ENCODE measurements at places on chromosomes 3 and 15. TPM values are rescaled to one million over a fixed set of nuclear protein-coding genes. Genes with fewer than 3 reads are reported as not detected.

MON1A gene
- 6.1 TPM for total RNA-seq

CACNA2D2 gene
- 17.3 TPM for total RNA-seq

REC114 gene
- total RNA-seq: not detected

CLDN18 gene
- total RNA-seq: not detected

RYR3 gene
- total RNA-seq: 4.8 TPM

CADM2 gene
- 0.97 TPM for total RNA-seq

NEIL1 gene
- total RNA-seq: 149 TPM

PLOD2 gene
- total RNA-seq: 28.0 TPM

STX19 gene
- total RNA-seq: not detected

NME9 gene
- total RNA-seq: not detected

DNA sequence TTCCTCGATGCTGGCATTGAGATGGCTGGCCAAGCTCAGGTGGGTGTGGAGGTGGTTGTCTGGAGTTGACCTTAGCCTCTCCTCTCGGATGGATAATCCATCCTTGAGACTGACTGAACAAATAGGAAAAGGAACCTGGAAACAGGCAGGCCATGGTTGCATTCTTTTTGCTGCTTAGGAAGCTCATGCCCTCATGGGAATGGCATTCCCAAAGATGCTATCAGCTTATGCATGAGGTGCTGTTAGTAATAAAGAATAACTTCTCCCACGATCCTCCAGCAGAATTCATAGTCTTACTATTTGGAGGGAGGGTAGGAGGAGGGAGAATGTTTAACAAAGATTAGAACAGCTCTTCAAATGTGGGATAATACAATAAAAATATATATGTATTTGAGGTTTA, 303.0 kb upstream of the TPM1 start:
- DNase-seq: no peak

DNA sequence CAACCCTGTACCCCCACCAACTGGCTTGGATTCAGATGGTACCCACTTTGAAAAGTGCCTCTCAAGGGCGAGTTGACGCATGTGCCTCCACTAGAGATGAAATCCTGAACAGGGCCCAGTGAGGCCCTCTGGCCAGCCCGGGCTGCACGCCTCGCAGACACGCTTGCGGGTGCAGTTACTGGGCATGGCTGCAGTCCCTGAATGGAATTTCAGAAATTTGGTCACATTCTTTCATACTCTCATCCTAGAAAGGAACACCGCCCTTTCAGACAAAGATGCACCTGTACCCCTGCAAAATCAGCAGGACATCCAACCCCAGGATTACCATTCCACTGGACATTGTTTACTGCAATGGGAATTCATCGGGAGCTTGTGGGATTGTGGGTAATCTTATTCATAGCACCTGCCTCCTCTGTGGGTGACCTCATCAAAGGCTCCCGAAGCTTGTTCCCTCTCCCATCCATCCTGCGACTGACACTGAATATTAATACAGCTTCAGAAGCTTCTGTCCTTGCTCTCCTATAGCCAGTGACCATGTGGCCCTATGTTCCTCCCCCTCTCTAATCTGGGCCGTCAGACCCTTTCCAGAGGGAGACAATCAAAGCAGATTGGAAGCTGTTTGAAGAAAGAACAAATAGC, 42.5 kb upstream of the TPM1 start:
- no peak for DNase-seq

DNA sequence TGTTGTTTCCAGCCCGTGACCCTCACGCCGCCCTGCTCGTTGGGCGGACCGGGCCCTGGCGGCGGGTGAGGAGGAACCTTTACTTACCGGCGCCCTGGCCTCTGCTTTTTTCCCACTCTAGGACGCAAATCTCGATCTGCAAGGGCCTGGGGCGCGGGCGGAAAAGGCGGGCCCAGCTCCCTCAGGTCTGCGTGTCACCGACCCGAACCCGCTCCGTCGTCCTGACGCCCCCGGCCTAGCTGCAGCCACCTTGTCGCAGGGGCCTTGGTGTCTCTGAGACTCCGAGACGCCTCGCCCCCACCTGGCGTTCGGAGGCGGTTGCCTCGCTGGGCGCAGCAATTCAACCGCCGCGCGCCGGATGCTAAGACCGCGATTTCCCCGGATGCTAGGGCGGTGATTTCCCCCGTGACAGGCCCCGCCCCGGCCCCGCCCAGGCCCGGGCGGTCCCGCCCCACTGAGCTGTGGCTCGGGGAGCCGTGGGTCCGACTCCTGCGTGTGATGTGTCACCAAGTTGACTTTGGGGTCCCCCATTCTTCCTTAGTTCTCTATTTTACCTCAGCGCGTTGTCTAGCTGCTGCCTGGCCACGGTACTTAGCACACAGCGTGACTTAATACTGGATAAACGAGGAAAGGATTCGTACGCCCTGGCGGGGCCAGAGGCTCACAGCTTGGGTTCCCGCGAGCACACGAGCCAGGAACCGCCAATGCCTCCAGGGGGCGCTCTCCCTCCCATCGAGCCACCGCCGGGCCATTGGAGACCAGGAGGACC, at the start of gene RPL39L:
TSS of gene RPL39L (minus strand) at position 371 of the 769 bp plus-strand sequence. CDS start 18,196 bp downstream, outside the sequence.
- peak; percentile 85 for DNase-seq

DNA sequence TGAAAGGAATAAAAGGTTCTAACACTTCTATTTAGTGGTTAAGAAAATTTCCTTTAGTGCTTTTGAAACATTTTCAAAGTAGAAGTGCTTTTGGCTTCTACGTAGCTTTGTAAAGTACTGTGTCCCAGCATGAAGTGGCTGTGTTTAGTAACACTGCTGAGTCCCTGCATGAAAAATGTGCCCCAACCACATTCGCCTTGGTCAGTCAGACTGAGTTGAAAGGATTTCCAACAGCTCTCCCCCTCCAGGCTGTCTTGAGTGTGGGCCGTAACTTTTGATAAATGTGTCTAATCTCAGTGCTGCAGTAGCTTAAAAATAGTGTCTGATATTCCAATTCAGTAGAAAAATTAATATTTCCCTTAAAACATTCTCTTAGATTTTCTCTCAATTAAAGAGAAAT, 115.0 kb downstream of the NR1D2 start:
- no peak for DNase-seq

DNA sequence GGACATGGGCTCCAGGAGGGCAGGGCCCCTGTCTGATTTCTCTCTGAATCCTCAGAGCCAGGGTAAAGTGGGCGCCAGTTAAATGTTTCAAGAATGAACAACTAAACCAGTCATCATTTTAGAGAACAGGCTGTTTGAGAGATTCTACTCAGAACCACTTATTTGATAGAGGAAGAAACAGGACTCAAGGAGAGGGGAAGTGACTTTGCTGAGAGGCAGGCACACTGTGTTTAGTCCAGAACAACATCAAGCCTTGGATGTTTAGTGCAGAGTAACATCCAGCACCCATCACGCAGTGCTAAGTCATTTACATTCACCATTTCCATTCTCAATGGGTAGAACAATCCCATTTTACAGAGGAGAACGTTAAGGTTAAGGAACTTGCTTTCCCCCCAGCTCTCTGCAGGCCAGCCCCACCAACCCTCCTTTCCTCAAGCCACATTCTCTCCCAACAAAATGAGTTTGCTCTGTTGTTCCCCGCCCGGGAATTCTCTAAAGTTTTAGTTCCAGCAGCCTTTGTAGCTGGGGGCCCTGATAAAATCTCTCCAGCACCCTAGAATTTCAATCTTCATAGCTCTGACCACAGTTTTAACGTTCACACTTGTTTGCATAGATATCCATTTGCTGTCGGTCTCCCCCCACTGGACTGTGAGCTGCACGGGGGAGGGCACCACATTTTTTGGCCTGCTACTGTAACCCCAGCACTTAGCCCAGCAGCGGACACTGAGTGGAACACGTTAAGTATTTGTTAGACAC, 962 bp downstream of the NMNAT3 start:
- no peak for DNase-seq

DNA sequence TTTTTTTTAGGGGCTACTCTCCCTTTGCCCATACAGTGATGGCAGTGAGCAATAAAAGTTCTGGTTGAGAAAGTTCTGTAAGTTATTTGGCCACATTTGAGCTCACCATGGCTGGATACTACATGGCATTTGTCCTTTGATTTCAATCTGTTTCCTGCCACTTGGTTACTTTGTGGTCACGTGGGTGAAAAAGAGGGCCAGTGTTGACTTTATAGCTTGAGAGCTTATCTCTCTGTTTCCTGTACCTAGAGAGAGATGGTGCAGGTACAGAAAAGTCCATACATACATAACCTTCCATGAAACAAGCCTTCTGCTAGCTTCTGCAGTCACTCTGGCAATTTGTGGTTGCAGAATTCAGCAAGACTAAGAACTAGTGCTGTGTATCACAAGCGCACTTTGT, 23.4 kb upstream of the MECOM start:
- DNase-seq: no peak

- DNase-seq: no peak
Observed at GRCh38 chr15:68603216-68603595, 24.4 kb downstream of the CORO2B start.

- DNase-seq: no peak
Observed at GRCh38 chr3:178246004-178246403, 290.2 kb upstream of the KCNMB2 start.

DNA sequence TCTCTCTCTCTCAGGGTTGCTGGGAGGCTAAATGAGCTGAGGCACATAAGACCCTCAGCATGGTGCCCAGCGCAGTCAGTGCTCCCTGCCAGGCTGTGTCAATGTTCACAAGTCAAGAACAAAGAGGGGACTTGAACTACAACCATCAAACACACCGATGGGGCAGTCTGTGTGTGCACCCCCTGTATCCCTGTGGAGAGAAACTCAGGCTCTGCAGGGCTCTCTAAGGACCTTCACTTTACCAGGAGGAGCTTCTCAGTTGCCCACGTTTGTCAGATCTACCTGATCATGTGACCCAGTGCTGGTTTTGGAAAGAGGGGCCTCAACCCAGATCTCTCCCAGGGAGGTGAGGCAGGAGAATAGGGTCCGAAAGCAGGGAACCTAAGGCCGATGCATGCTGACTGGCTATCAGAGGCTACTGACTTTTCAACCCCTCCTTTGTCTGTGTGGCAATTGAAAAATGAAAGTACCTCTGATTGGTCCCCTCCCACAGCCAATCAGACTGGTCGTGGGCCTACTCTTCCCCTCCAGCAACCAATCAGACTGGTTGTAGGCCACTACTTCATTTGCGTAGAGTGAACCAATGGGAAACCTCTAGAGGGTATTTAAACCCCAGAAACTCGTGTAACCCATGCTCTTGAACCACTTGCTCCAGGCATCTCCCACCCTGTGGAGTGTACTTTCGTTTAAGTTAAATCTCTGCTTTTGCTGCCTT, 34.0 kb downstream of the RHCG start:
- no peak for DNase-seq

- DNase-seq: no peak
Observed at GRCh38 chr3:142976621-142977398, 13.3 kb upstream of the PAQR9 start.

- no peak for DNase-seq
Observed at GRCh38 chr15:59282515-59283337, 76.1 kb downstream of the LDHAL6B start.

DNA sequence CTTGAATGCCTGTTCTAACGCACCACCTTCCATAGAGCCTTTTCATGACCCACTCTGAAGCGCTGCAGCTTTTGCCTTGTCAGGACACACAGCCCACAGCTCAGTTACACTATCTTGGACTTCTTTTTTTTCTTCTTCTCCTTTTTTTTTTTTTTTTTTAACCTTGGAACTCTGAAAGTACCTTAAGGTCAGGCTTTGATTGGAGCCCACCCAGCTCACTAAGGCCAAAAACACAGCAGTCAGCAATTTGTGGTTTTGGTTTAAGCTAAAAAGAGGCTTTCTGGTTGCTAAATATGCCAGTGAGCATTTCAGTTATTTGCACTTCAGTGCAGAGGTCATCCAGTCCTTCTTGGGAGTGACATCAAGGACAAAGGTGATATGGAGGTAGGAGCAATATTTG, 1.7 kb downstream of the SLC25A20 start:
- DNase-seq: no peak

- no peak for DNase-seq
Observed at GRCh38 chr3:4373669-4374068, 70.5 kb downstream of the SETMAR start.

DNA sequence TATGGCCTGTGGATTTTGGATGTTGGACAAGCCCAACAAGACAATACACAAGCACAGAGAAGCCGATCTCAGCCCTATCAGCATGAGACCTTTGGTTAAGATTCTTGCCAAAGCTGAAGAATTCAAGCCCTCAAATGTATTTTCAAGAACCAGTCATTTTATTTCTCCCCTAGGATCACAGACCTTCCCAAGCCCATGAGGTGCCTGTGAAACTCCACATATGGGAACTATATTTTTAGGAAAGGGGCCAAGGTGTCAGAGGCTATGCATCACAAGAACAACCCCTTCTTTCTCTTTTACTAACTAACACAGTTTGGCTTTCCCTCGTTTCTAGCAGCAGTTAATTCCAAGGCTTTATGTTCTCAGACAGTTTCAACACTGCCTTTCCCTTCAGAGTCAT, 364.5 kb downstream of the MAGI1 start:
- no peak for DNase-seq

- DNase-seq: no peak
Observed at GRCh38 chr3:380801-381200, 184.2 kb downstream of the CHL1 start.

- no peak for DNase-seq
Observed at GRCh38 chr15:43277231-43277823, 10.6 kb upstream of the TGM5 start.

DNA sequence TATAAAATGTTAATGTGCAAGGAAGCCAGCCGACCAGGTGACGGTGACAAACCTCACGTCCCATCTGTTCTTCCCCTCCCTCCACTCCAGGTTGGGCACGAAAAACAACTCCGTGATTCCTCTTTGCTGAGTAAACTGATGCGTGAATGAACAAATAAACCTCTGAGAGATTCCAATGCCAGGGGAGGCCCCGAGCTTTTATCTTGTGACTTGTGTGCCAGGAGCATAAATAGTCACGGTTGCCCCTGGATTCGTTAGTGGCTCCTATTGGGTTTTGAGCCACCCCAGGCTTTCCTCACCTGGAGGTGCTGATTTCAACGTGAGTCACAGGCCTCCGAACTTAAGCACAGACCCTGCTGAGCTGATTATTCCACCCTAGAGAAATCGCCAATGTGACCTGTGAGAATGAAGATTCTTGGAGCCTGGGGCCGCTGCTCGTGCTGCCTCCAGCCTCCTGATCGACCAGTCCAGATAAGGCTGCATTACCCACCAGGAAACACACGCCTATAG, 119.2 kb downstream of the SHQ1 start:
- no peak for DNase-seq

All from endothelial cell (in vitro differentiated cells).